T-helper 1 cell (primary cell): ENCODE measurements at places on chromosomes 7 and 10.
A peak's percentile ranks its signal among the peaks of the same experiment; 100 is the strongest.

DNA sequence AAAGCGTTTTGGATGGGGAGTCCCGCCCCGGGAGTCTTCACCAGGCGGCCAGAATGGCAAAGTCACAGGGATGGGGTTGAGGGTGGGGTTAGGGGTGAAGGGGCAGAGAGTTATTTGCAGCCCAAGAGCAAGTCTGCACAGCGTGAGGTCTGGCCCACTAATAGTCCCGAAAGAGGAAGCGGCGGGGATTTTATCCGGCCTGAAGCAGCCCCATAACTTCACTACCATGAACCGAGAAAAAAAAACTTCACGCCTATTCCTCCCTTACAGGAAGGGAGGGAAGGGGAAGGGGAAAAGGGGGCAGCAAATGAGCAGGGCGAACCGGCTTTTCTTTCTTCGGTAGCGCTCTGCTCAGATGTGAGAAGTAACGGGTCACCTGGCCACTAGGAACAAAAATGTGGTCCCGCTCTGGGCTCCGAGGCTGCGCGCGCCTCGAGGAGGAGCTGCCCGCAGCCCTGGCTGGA lies 712 bp downstream of the ITPRIP start:
- no peak for DNase-seq

- DNase-seq: no peak
Measured at GRCh38 chr7:99601656-99602310, 3.7 kb downstream of the TMEM225B start.

DNA sequence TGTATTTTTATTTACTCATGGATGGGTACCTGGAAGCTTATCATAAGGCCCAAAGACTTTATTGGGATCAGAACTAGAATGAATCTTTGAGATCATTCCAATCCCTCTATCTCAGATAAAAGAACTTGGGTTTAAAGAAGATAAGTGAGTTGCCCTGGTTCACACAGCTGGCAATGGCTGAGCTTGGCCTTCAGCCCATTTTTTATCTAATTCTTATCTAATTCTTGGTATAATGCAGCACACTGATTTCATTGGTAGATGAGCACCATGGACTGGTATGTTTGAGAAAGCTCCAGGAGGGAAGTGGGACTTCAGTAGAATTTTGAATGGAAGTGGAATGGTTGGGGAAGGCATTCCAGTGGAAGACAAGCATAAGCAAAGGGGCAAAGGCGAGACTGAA lies 558.9 kb downstream of the REEP3 start:
- no peak for DNase-seq

DNA sequence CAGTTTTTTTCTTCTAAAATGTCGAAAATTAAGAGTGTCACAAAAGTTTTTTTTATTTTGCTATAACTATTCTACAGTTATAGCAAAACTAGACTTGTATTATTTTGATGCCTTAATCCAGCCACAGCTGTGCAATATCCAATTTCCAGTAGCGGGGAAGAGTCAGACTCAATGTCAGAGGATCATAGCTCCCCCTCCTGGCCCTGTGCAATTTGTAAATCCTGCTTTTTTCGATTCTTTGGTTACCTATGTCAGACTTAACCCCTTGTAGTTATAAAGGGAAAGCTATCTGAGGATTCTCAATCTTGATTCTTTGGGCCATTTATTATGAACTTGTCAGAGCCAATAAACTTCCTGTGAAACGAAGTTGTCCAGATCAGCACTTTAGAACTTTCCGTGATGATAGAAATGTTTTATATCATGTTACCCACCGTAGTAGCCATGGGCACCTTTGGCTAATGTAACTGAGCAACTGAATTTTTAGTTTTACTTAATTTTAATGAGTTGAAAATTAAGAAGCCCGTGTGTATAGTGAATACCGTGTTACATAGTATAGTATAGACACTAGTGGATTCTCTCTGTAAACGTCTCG lies 87.7 kb upstream of the PRKCQ start:
- peak; percentile 43 for DNase-seq

GRCh38 chr10:124704428-124705380 lies 39.5 kb downstream of the FAM53B start:
- no peak for DNase-seq

DNA sequence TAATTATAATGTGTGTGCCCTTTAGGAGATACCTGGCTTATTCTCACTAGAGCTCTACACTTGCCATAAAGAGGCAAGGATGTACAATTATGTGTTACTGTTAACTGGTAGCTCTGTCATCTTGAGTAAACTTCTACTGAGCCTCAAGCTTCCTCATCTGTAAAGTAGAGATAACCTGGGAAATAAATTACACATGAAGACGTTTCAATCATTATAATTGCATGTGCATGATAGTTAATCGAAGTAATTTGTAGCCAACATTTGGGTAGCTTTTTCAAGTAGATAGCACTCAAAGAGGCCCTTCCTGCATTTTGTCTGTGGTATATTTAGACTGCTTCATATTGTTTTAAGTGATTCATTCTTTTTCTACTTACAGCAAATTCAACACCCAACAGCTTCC lies 2.4 kb downstream of the CCT6A start:
- DNase-seq: no peak

- DNase-seq: no peak
Measured at GRCh38 chr7:66958538-66959350, 36.6 kb downstream of the SBDS start.

DNA sequence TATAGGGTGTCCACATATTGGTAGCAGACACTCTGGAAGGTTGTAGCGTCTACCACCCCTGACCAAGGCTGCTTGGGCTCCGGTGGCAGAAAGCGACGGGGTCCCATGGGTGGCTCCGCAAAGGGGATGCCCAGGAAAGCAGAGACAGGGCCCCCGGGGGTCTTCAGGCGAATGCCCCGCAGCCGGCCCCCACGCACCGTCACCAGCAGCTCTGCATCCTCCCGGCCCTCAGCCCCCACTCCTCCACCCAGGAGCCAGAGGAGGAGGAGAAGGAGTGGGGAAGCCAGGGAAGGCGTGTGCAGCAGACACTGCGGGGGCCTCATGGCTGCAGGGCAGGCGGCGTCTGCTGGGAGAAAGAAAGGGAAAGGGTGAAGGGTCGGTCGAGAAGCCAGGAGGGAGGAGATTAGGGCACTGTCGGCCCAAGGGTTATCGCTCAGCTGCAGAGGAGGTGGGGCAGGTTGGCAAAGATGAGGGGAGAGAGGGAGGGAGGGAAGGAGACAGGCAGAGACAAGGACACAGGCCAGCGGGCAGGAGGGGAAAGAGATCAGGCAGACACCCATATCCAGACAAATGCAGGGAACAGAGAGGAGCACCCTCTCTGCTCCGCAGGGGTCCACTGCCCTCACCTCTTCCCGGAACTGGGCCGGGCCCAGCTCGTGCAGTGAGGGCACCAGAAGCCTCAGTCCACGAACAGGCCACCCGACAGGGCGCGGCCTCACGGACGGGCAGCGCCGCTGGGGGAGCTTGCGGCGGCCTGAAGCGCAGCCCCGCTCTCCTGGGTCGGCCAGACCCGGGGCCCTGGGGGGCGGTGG lies 1.6 kb downstream of the ACHE start:
- no peak for DNase-seq

DNA sequence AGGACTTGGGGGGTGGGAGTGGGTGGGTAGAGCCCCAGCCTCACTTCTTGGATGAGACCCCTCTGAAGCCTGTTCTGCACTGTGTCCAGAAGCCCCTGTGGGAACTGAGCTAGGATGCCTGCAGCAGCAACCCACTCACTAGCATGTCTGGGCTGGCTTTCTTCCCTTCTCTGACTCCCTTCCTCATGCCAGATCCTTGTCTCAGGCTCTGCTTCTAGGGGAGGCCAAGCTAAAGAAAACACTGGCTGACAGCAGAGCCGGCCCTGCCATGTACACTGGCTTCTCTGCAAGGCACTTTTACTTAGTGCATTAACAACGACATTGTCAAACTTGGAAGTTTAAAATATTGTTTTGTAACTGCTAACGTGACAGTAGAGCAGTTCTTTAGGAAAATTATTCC lies 50.2 kb downstream of the ARHGAP22 start:
- no peak for DNase-seq

DNA sequence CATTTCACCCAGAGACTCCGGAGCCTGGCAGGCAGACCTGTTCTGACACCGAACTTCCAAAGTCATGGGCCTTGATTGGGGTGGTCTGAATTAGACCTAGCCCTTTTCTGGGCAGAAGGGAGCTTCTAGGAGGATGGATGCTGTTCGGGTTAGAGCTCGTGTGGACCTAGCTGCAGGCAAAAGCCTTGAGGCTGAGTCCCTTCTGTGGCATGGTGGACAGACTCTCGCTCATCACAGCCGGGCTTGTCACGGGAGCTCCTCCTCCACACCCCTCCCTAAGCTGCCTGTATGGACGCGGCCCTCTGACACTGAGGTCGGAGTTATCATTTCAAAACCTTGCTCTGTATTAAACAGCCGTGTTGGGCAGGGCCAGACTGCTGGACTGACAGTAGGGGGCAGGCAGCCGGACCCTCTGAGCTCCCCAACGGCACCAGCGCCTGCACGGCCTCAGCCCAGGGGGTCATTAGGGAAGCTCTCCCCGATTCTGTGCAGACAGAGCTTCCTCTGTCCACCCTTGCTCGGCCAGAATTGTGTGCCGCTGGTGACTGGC lies 2.2 kb downstream of the IRF5 start:
- DNase-seq: no peak

GRCh38 chr10:78378192-78378591 lies 344.5 kb downstream of the RPS24 start:
- no peak for DNase-seq

GRCh38 chr7:96179341-96179740 lies 142.6 kb downstream of the SLC25A13 start:
- no peak for DNase-seq

GRCh38 chr10:95312257-95312656 lies 21.5 kb upstream of the PDLIM1 start:
- DNase-seq: no peak

- DNase-seq: no peak
Measured at GRCh38 chr7:116741625-116742316, 69.8 kb downstream of the MET start.

DNA sequence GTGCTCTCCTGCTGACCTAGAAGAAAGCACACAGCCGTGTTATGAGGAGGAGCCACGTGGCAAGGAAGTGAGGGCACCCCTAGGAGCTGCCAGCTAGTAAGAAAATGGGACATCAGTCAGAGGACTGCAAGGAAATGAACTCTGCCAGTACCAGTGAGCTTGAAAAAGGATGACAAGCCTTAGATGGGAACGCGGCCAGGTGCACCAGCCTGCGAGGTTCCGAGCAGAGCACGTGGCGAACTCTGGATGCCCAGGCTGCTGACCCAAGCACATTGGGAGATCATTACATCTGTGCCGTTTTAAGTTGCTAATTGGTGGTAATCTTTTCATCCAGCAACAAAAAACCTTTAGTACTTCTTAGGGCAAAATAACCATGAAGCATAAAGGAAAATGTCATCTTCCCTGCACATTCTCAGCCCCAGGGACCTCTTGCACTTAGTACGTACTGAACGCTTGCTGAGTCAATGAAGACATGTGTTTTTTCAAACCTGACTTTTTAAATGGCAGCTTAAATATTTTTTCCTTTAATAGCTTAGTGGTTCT lies 69.4 kb downstream of the AMZ1 start:
- DNase-seq: no peak

DNA sequence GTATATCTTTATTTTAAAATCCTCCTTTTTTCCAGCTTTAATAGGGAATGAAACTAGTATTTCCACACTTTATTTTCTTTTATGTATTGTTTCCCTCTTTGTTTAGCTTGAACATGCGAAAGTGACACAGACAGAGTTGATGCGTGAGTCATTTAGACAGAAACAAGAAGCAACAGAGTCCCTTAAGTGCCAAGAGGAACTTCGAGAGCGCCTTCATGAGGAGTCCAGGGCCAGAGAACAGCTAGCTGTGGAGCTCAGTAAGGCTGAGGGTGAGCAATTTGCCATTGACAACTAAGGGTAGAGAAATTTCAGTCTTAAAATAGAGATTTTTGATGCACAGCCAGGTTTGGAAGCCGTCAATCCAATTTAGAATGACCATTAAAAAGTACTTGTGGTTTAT lies 73.1 kb downstream of the CYP51A1 start:
- DNase-seq: no peak

- DNase-seq: no peak
Measured at GRCh38 chr10:69516316-69516715, 56.9 kb downstream of the NEUROG3 start.

DNA sequence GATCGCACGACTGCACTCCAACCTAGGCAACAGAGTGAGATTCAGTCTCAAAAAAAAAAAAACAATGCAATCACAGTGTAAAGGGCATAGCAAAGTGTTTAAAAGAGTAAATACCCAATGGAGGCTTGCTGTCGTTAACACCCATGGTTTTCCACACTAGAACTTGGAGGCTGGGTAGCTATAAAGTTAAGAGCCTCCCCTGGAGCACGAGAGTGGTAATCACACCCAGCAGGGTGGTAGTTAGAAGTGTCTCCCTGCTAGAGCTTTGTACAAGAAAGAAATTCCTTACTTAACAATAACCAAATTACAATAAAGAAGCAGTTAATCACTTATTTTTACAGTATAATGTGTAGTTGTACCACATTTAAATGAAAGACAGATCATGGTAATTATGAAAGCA lies 1078.9 kb downstream of the NRG3 start:
- no peak for DNase-seq

- no peak for DNase-seq
Measured at GRCh38 chr10:84681781-84682180, 353.4 kb downstream of the CCSER2 start.

DNA sequence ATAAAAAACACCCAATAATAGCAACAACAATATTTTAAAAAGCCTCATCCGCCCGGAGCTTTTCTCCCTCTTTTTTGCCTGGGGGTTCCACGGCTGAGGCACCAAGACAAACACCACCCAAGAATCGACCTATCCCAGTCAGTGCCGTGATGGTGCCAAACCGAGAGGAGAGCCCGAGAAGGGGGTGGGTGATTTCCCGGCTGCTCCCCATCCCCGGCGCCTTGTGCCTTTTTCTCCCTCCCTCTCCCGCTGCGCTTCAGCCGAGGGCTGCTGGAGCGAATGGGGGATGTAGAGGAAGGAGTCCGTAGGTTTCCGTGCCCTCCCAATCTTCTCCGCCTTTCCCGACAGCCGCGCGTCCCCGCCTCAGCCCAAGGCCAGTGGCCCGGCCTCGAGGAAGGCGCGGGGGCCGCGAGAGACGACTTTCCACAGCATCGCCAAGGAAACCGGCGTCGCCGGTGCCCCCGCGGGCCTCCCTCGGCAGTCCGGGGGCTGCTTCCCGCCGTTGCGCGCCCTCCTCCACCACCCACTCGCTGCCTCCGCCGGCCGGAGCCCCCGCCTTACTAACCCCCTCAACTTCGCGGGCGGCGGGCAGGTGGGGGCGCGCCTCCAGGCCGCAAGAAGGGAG lies 1.3 kb downstream of the EGR2 start:
- DNase-seq: no peak

- no peak for DNase-seq
Measured at GRCh38 chr7:155694851-155695250, 50.4 kb downstream of the RBM33 start.

- DNase-seq: no peak
Measured at GRCh38 chr7:13992596-13992964, 3.1 kb upstream of the ETV1 start.

DNA sequence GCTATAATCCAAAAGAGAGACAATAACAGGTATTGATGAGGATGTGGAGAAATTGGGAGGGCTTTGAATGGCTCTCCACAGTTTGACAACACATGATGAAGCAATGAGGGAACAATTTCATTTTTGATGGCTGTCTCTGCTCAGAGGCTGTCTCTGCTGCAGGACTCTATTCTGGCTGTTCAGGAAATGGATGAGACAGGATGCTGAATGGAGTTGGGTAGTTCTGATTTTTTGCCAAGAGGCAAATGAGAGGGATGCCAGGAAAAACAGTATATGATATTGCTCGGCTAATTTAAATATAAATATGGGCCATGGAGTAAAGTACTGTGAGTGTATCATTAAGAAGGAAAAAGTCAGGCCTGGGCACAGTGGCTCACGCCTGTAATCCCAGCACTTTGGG lies 16.8 kb downstream of the APBB1IP start:
- no peak for DNase-seq

GRCh38 chr10:18233775-18234174 lies 93.6 kb downstream of the CACNB2 start:
- DNase-seq: no peak
